ENCODE measurements at places on chromosomes 1 and 21. TPM values are rescaled to one million over a fixed set of nuclear protein-coding genes. Genes with fewer than 3 reads are reported as not detected.

The SELP gene
- total RNA-seq, result not detected

The IQGAP3 gene
- 2.5 TPM for total RNA-seq

The AVPR1B gene
- total RNA-seq, result not detected

The DMRTA2 gene
- 0.09 TPM for total RNA-seq

The AGT gene
- 2.7 TPM for total RNA-seq

The HCRTR1 gene
- total RNA-seq, result not detected

The LCE2A gene
- not detected for total RNA-seq

The RCSD1 gene
- not detected for total RNA-seq

The SGIP1 gene
- 21.0 TPM for total RNA-seq

All from smooth muscle cell of bladder (primary cell).